ENCODE measurements at places on chromosomes 6 and 20. TPM values are rescaled to one million over a fixed set of nuclear protein-coding genes. Genes with fewer than 3 reads are reported as not detected.

ENPP3 gene
- 0.19 TPM for total RNA-seq

DSP gene
- total RNA-seq: 95.4 TPM

CABLES2 gene
- total RNA-seq: 0.85 TPM

MTFR2 gene
- 3.4 TPM for total RNA-seq

SAMD5 gene
- 1.1 TPM for total RNA-seq

ATG5 gene
- 72.3 TPM for total RNA-seq

VWA7 gene
- 0.34 TPM for total RNA-seq

POLR1H gene
- 39.1 TPM for total RNA-seq

PPP1R3G gene
- total RNA-seq: 0.74 TPM

FOXO3 gene
- 21.3 TPM for total RNA-seq

FLRT3 gene
- 0.51 TPM for total RNA-seq

DNA sequence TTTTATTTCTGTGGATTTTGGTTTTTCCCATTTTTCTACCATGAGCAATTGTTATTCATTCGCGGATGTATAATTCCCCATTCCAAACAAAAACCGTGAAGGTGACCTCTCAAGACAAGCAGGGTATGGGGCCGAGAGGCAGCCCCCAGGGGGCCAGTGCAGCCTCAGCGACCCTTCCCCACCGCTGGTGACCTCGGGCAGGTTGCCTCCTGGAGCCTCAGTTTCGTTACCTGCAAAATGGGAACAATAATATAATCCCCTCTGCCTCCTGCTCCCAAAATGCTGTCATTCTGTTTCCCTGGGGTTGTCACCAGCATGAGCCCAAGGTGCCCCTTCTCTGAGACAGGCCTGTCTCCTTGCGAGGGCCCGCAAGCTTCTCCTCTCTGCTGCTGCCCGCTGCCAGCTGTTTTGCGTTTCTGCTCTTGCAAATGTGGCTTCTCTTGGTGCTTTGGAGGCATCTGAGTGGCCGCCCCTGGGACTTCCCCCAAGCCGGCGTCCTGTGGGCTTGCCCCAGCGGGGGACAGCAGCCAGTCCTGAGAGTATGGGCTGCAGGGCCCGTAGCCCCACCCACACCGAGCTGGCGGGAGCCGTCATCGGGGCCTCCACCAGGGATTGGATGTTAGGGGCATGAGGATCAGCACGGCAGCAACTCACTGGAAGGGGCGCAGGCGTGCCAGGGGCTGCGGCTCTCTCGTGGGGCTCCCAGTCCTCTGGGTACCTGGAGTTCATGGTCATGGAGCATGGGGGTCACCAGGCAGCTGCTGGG lies 161.9 kb downstream of the TAF4 start:
- no peak for DNase-seq

- DNase-seq: no peak
These were observed 267.5 kb downstream of the TMEM242 start for GRCh38 chr6:157055863-157056262.

DNA sequence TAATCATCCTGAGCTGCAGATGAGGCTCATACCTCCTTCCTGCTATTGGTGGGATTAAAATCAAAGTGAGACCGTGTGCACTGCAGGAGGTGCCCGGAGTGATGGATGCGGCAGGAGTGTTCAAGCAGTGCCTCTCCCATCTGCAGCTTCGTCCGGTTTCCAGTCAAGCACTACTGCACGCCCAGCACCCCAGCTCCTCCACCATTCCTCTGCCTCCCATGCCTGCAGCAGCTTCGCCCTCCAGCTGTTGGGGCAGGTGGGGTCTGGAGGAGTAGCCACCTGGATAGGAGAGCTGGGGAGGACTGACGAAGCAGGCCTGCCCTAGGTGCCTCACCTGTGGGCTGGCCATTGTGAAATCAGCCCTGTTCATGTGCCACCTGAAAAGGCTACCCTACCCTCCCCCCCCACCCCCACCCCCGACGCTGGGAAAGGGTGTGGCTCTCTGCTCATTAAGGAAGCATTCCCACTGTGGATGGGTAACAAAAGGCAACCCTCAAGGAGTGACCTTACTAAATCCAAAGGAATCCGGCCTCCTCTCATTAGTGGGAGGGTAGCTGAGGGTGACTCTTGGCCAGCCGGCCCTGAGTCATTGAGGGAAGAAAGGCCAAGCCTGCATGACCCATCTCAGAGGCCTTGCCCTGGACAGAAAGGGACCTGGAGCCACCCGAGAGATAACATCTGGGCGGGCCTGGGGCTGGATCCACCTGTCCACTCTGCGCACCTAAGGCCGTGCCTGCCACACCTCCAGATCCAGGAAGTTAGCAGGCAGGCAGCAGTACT lies 115.9 kb upstream of the ARMC2 start:
- no peak for DNase-seq

GRCh38 chr6:49030251-49031020 lies 432.6 kb downstream of the MMUT start:
- no peak for DNase-seq

DNA sequence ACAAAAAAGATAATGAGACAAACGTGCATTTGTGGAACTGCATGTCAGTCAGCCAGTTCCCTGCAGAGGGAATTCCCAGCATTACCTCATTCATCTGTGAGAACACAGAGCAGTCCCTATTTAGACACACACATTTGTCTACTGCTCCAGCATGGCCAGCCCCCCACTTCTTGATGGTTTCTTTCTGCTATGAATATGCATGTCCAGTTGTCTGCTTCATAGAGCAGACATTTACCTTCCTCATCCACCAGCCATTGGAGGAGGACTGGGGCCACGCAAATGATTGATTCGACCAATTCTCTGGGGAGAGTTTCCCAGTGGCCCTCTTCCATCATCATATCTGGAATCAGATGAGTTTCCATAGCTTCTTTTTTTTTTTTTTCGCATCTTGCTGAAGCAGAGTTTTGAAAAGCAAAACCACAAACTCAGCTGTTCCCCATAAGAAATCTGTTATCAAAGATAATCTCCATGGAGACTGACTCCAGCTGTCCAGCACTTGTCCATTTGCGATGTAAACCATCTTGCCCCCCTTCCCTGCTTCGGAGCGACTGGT lies 11.8 kb downstream of the ENPP1 start:
- peak; percentile 3 for DNase-seq

- no peak for DNase-seq
These were observed 1097.2 kb upstream of the GJE1 start for GRCh38 chr6:141035312-141036200.

GRCh38 chr20:63750807-63751470 lies 11.4 kb downstream of the SLC2A4RG start:
- DNase-seq: no peak

GRCh38 chr6:110101885-110102284 lies 77.6 kb downstream of the WASF1 start:
- DNase-seq: no peak

- DNase-seq: no peak
These were observed 510.5 kb upstream of the MAP3K7 start for GRCh38 chr6:91097364-91097763.

- DNase-seq: no peak
These were observed 4.5 kb upstream of the ZNF831 start for GRCh38 chr20:59159091-59159490.

DNA sequence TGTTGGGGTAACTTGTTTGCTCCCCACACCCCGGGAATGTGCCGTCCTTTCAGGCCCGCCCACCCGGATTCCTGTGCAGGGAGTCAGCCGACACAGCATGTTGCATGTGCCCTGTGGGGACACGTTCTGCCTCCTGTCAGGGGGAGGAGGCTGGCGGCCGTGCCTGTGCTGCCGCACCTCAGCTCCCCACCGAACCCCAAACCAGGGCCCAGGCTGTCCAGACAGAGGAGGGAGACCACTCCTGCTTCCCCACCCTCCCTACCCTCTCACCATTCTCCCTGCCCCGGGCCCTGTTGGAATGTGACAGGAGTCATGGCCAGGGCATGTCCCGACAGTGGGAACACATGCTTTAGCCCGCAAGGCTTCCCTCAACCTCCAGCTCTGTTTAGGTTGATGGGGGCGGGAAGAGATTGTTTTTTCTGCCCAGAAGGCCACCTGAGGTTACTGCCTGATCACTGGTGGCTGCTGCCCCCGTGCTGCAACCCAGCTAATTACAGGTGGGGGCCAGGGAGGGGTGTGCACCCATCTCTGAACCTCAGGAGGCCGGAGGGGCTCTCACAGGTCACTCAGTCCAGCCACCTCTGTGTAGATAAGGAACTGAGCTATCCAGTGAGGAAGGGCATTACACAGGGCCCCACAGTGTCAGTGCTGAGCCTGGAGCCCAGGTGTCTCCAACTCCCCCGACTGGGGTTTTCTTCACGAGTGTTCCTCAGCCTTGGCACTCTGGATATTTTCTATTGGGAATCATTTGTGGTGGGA lies 13.6 kb downstream of the LRRC73 start:
- peak; percentile 65 for DNase-seq

DNA sequence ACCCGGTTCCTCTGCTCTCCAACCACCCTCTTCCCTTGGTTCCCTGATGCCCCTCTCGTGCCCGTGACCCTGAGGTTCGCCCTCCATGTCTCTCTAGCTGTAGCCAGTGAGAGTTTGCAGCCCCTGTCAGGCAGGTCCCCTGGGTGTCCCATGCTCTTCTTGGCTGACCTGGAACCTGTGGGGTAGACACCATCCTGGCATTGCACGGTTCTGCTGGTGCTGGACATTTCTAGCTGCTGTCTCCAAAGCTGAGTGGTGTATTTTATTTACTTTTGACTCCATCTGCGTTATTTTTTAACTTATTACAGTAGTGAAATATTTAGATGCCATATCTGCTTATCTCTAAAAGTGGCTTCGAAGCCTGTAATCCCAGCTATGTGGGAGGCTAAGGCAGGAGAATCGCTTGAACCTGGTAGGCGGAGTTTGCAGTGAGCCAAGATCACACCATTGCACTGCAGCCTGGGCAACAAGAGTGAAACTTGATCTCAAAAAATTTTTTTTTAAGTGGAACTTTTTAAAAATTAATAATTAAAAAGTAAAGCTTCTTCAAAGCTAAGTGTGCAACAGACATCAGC lies 12.5 kb downstream of the ENTPD6 start:
- no peak for DNase-seq

- no peak for DNase-seq
These were observed 273.2 kb downstream of the HIVEP2 start for GRCh38 chr6:142671791-142672190.

GRCh38 chr6:84123186-84123585 lies 89.6 kb downstream of the MRAP2 start:
- DNase-seq: no peak

DNA sequence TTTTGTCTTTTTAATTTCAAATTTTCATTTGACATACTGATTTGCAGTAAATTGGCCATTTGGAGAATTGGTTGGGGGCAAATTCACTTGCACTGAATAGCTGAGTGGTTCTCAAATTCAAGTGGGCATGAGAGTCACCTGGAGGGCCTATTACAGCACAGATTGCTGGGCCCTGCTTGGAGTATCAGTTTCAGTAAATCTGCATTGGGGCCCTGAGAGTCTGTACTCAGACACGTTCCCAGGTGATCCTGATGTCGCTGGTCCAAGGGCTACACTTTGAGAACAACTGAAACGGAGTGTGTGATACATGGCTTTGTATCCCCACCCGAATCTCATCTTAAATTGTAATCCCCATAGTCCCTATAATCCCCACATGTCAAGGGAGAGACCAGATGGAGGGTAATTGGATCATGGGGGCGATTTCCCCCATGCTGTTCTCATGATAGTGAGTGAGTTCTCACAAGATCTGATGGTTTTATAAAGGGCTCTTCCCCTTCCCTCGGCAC lies 115.9 kb downstream of the KLHL32 start:
- no peak for DNase-seq

- no peak for DNase-seq
These were observed 13.2 kb downstream of the SIRPG start for GRCh38 chr20:1644101-1644962.

DNA sequence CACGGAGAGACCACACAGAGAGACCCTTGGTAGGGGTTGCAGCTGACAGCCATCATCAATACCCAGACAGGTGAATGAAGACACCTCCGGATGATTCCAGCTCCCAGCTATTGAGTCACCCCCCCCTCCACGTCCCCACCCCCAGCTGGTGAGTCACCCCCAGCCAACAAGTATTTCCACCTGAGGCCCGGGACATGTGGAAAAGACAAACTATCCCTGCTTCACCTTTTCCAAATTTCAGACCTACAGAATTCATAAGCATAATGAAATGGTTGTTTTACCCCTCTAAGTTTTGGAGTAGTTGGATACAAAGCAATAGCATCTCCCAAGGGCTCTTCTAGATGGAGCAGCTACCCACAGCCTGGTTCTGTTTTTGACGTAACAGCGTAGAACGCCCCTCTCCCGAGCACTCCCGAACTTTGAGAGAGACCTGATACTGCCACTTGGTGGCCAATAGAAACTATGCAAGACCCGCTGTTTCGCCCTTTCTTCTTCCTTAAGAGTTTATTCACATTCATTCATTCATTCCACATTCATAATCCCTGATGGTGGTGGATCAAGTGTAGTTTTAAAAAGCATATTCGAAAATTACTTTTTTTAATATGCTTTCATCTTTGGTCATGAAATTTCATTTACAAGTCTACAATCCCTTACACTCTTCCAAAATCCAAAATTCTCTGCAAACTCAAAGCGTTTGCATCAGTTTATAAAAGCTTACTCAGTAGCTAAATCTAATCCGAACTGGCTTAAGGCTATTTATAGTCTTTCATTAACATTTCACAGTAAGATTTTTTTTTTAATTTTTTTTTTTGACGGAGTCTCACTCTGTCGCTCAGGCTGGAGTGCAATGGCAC lies 15.1 kb upstream of the PPP1R16B start:
- DNase-seq: peak; percentile 79

DNA sequence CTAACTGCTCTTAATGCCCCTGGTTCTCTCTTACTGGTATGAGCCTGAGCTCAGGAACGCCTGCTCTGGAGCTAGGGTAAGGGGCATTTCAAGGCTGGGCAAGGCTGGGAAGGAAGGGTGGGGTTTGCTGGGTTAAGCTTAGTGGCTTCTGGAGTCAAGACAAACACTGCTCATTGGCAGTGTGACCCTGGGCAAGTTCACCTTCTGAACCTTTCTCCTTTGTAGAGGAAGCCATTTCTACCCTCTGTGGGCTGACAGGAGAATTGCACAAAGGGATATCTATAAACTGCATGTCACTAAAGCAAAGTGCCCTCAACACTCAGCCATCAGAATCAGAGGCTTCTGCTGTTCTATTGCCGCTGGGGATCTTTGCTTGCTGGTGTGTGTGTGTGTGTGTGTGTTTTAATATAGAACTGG lies 20.3 kb upstream of the LRRN4 start:
- DNase-seq: peak; percentile 53

DNA sequence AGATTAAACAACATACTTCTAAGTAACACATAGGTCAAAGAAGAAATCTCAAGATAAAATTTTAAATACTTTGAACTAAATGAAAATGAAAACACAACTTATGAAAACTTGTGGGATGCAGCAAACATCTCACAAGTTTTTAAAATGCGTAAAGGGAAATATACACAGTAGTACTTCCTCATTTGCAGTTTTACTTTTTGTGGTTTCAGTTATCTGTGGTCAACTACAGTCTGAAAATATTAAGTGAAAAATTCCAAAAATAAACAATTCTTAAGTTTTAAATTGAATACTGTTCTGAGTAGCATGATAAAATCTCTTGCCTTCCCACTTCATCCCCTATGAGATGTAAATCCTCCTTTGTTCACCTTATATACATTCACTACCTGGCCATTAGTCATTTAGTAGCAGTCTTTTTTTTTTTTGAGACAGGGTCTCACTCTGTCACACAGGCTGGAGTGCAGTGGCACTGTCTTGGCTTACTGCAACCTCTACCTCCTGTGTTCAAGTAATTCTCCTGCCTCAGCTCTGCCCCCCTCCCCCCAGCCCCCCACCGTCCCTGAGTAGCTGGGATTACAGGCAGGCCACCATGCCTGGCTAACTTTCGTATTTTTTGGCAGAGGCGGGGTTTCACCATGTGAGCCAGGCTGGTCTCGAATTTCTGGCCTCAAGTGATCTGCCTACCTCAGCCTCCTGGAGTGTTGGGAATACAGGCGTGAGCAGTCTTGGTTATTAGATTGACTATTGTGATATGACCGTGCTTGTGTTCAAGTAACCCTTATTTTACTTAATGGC lies 154.6 kb upstream of the AHI1 start:
- DNase-seq: no peak
